ENCODE measurements at places on chromosomes 3 and 15.
A peak's percentile ranks its signal among the peaks of the same experiment; 100 is the strongest.

DNA sequence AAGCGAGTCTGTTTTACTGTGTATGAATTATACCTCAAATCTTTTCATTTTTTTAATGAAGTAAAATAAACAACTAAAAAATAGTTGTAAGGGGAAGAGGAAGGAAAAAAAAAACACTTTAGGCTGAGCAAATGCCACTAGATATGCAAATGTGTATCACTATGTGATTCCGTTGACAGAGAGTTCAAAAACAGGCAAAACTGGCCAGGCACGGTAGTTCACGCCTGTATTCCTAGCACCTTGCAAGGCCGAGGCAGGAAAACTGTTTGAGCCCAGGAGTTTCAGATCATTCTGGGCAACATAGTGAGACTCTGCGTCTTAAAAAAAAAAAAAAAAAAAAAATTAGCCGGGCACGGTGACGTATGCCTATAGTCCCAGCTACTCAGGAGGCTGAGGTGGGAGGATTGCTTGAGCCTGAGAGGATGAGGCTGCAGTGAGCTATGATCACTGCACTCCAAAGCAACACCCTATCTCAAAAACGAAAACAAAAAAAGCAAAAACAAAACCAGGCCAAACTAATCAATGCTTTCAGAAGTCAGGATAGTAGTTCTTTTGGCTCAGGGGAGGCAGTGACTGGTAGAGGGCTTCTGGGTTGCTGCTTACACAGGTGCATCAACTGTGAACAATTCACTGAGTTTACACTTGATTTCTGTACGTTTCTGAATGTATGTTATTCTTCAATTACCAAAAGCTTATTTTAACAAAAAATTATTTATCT is 7.4 kb downstream of the PRC1 start:
- no peak for DNase-seq

DNA sequence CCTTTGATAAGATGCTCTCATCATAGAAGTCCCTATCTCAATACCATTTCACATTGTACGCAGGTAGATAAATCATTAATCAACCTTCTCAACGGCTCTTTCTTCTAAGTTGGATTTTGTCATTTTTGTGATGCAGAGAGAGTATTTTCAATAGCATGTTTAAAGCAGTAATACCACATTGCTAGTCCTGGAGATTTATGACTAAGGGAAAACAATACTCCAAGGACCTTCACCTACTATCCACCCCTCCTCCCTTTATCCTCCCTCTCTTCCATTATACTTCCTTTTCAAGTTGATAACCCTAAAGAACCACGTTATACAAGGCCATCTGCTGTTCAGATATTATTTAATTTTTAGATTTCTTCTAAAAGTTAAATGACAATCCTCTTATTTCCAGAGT is 65.3 kb upstream of the CHMP2B start:
- no peak for DNase-seq

GRCh38 chr3:19688767-19689166 is 245.2 kb downstream of the EFHB start:
- DNase-seq = no peak

DNA sequence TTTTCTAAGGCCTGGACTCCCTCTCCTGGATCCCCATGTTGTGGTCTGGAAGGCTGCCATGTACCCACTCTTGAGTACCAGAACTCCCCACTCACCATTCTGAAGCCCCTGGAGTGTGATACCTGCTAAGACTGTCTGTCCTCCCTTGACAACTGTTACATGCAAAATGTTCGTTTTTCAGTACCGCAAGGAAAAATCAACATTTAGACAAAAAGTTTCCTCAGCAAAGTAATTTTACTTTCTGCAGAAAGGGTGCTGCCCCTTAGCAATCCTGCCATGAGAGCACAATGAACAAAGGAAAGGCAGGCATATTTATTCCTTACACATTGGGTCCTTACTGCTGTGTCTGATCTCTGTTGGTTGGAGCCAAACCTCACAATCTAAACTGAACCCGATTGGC is 7.0 kb upstream of the GK5 start:
- no peak for DNase-seq

- no peak for DNase-seq
Measured at GRCh38 chr15:52162260-52162659, 28.9 kb downstream of the GNB5 start.

- no peak for DNase-seq
Measured at GRCh38 chr15:28023933-28024888, 74.9 kb downstream of the OCA2 start.

- no peak for DNase-seq
Measured at GRCh38 chr3:197428952-197429351, 126.8 kb downstream of the BDH1 start.

DNA sequence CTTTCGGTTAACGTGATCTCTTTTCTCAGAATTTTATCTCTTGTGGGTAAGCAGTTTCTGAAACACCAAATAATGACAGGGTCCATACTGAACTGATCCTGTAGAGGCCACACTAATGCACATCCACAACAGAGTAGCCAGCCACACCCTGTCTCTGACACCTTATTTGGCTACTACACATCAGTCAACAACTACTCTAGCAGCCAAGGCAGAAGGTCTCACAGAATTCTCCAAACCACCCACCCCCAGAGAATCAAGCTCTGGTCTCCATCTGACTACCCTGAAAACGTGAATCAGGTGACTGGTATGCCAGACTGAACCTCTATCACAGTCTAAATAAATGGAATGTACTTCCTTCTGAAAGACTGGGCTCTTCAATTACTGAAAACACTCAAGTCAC is 38.0 kb downstream of the EDC3 start:
- no peak for DNase-seq

GRCh38 chr15:51493892-51494291 is 128.7 kb downstream of the DMXL2 start:
- DNase-seq = no peak

DNA sequence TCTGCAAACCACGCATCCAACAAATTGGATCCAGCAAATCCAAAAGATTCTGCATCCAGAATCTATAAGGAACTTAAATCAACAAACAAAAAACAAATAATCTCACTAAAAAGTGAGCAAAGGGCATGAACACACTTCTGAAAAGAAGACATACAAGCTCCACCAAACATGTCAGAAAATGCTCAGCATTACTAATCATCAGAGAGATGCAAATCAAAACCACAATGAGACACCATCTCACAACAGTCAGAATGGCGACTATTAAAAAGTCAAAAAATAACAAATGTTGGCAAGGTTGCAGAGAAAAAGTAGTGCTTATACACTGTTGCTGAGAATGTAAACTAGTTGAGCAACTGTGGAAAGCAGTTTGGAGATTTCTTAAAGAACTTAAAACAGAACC is 21.6 kb upstream of the SLC25A36 start:
- no peak for DNase-seq

GRCh38 chr15:64037966-64038365 is 8.3 kb downstream of the DAPK2 start:
- no peak for DNase-seq

DNA sequence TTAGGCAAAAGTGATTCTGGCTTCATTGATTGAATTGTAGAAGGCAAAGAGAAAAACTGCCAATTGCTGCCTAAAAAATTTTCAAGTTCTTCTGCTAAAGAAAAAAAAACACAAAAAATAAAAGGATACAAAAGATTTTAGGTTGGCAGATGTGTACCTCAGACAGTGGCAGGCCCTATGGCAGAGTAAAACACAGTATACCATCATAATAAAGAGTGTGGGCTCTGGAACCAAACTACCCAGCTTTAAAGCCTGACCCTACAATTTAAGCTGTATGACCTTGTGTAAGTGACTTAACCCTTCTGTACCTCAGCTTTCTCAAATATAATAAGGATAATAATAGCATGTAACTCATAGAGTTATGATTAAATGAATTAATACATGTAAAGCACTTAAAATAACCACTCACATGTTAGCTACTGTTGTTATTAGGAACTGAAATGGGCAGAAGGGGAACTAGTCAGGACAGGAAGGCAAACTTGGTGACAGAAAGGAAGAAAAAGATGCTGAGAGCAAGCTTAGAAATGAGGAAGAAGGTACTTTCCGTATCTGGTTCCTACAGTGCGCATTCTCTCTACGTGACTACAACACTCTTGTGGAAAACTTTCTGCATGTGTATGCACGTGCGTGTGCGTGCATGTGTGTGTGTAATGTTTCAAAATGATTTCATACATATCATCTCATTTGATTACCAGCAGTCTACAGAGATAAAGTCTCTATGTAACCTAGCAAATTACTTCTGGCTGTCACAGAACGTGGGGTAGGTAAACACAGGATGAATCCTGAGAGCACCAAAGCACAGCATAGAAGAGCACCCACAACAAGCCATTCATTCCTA is 13.6 kb upstream of the GATM start:
- no peak for DNase-seq

GRCh38 chr3:59596741-59597140 is 546.9 kb upstream of the CFAP20DC start:
- DNase-seq = no peak

DNA sequence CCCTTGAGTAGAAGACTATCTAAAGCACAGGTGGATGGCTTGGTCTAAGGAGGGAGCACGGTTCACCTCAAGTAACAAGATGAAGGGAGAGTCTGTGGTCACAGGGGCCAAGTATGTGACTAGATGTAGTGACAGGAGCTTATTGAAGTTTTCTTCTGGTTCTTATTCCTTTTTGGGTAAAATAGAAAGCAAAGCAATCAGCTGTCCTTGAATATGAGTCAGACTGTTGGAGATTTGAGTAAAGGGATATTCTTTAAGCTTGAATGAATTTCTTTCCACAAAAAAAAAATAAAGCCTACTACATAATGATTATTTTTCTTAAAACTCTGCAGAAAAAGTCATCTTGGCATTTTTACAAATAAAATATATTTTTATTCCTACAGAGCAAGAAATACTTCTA is 1.5 kb upstream of the CNTN6 start:
- no peak for DNase-seq

GRCh38 chr15:25186906-25187645 is 232.3 kb downstream of the SNRPN start:
- no peak for DNase-seq

- DNase-seq = no peak
Measured at GRCh38 chr3:156816091-156816793, 9.9 kb upstream of the LEKR1 start.

- DNase-seq = no peak
Measured at GRCh38 chr3:171192176-171192854, 165.8 kb upstream of the SLC2A2 start.

DNA sequence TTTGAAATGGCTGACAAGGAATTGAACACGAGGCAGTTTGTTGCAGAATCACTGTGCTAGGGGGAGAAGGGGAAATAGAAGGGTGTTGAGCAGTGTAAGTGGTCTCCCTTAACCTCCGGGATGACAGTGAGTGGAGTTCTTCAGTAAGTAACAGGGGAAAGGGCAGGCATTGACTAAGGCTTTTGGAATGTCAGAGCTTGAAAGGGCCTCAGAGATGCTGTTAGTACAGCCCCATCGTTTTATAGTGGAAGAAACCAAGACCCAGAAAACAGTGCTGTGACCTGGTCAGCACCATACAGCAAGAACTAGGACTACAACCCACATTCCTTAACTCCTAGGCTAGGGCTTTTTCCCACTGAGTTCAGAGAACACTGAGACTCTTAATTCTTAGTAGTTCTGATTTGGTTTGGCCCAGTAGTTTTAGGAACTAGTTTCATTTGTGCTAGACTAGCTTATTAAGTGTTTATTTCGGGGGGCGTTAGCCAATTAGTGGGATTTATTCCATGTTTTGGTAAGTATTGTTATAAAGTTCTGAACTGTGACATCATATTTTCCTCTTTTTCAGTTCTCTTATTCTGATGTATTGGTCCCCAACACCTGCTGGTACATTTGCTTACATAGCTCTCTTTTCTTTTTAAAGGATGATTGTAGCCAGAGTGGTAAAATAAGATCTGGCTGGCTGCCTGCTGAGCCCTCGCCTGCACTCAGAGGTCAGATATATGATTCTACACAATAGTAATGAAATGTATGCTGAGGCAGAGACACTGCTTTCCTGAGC is 34.2 kb downstream of the RAB11A start:
- no peak for DNase-seq

- DNase-seq = no peak
Measured at GRCh38 chr3:74107451-74107850, 482.7 kb upstream of the PDZRN3 start.

DNA sequence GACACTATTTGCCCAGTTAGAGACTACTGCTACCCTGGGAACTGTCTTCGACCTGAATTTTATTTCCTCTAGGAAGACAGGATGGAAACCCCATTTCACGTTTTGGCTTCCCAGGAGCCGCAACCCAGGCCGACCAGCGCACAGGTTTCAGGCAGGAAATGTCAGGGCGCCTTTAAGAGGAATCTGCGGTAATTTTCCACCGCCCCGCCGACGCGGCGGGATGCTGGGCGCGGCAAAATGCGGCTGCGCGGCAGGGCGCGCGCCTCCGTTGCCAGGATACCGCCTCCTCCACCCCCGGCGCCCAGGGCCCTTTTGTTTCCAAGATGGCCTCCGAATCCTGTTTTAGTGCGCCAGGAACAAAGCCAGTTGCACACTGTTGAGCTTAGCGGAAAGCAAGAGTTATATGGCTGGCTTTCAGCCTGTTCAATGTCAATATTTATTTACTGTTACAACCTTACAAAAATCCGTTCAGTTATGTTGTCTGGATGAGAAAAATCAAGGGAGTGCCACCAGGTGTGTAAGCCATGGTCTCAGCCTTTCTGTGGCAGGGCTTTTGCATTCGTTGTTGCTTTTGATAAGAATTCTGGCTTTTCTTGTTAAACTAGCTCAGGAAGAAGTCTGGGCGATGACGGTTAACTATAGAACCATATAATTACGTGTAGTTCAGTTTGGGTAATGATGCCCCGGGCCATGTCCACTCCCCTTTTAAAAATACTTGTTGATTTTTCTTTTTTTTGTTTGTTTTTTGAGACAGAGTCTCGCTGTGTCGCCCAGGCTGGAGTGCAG is 79.7 kb upstream of the CHD2 start:
- peak; percentile 67 for DNase-seq

DNA sequence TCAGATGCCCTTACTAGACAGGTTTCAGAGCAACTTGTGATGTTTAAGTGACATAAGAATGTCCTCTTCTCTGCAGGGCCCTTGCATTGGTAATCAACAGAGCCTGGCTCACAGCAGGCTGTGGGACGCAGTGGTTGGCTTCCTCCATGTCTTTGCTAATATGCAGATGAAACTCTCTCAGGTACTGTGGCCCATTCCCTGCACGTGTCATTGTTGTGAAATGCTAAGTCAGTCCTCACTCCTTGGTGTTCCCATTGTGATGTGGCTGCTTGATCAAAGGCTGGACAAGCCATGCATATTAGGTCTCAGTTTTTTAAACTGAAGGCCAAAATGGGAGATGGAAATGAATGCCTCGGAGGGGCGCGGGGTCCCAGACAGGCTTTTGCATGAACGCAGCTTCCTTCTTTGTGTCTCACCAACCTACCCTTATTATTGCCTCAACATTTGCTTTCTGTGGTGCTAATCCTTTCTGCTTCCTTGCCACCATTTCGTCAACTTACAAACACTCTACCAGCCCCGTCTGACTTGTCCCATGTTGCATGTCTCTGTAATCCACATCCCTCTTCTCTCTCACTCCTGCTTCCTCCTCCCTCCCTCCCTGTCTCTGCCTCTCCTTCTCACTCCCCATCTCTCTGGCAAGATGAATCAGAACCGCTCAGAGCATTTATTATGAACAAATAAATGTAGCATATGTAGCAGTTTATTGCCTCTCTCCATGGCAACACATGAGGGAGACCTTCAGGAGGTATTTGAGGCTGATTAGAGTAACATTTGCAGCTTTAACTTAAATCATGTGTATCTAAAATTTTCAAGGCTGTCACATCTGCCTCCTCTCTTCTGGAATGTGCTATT is 133.2 kb upstream of the CHRM5 start:
- DNase-seq = no peak
